Cerebellar nuclear complex (tissue), 1 donor: ENCODE measurements at places on chromosomes 11 and 22.

GRCh38 chr11:33390944-33391892, 134.0 kb downstream of the HIPK3 start:
- no peak for DNase-seq

DNA sequence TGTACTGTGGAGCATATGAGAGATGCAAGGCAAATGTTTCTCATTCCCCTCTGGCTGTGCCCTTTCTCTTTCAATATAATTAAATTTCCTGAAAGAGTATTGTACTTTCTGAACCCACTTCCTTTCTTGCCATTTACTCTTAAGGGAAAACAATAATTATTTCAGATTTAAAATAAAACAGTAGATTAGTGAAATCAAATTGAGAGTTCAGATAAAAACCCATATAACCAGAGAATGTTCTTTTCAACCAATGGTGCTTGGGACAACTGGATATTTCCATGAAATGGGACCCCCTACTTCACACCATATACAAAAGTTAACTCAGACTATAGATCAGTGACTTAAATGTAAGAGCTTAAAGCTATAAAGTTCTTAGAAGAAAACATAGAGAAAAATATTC, 26.1 kb upstream of the DLAT start:
- DNase-seq = no peak

- DNase-seq = no peak
Measured at GRCh38 chr11:46574656-46575055, 19.2 kb downstream of the AMBRA1 start.

GRCh38 chr11:119551420-119552105, 128.6 kb upstream of the THY1 start:
- DNase-seq = no peak

GRCh38 chr11:77140231-77140851, 12.3 kb downstream of the MYO7A start:
- no peak for DNase-seq

DNA sequence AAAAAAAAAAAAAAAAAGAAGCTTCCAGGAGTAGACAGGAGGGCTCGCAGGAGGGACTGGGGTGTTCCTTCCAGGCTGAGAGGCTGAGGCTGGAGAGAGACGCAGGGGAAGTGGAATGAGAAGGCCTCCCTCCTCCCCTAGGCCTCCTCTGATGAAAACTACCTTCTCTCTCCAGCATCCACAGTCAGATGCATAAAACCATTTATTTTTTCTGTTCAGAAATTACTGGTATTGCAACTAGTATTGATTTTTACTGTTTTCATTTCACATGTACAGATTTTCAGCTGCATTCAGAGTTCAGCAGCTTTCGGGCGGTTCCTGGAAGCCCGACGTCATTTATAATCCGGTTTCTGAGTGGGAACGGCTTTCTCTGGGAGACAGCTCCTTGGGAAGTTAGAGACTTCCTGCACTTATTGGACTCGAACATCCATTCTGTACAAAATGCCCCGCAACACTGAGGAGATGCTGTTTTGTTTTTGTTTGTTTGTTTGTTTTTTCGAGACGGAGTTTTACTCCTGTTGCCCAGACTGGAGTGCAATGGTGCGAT, 6.9 kb upstream of the NFAM1 start:
- no peak for DNase-seq

GRCh38 chr22:22593964-22594656, 35.0 kb upstream of the PRAME start:
- no peak for DNase-seq

DNA sequence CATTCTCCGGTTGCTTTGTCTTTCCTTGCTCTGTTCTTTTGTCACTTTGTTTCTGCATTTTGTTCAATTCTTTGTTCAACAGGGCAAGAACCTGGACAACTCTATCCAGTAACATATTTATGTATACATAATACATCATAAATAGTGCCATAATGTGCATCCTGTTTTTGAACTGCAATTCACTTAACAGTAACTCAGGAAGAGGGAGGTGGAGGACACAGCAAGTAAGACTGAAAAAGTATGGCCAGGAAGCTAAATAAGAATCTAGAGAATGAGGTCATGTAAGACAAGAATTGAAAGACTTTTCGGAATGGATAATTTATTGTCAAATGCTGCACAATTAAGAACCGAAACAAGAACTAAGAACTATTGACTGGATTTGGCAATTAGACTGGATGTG, 29.2 kb upstream of the CHORDC1 start:
- DNase-seq = no peak

GRCh38 chr11:7630002-7630401, 43.3 kb downstream of the CYB5R2 start:
- DNase-seq = no peak

- DNase-seq = peak; percentile 32
Measured at GRCh38 chr11:27228232-27228905, 134.6 kb downstream of the CCDC34 start.

GRCh38 chr11:128867277-128867676, at the start of gene KCNJ1:
KCNJ1 (minus strand) TSS chr11:128867296; CDS start chr11:128840243, 27,053 bp downstream.
- DNase-seq = no peak

DNA sequence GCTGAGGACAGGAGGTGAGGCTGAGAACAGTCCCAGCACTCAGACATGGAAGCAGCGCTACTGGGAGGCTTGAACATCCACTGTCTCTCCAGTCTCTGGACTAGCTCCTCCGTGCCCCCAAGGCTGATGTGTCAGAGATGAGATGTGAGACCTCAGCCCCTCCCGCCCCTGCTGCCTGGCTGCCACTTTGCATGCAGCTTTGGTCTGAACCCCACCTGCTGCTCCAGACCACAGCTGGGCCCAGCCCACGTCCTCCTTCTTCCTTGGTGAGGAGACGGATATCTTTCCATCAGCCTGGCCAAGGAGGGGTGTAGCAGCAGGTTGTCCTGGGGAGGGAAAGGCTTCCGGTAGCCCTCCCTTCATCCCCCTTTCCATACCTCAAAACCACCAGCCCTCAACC, 148.0 kb upstream of the B3GAT1 start:
- no peak for DNase-seq

GRCh38 chr11:37525336-37525735, 927.3 kb upstream of the RAG2 start:
- no peak for DNase-seq

- no peak for DNase-seq
Measured at GRCh38 chr22:48366591-48366990, 1461.1 kb downstream of the BRD1 start.

DNA sequence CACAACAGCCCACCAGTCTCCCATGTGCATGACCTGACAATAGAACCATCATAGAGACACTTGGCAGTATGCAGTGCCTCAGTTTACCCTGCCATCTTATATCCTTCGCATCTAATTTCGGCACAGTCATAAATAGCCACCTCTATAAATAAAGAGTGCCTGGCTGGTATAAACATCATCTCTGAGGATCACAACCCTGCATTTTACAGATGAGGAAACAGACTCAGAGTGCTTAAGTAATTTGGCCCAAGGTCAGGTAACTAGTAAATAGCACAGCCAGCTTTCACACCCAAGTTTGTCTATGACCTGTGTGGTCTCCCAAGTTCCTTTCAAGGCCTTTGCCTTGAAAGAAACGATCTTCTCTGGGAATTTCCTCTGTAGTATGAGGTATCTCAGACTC, 44.6 kb downstream of the CYB5R2 start:
- no peak for DNase-seq

DNA sequence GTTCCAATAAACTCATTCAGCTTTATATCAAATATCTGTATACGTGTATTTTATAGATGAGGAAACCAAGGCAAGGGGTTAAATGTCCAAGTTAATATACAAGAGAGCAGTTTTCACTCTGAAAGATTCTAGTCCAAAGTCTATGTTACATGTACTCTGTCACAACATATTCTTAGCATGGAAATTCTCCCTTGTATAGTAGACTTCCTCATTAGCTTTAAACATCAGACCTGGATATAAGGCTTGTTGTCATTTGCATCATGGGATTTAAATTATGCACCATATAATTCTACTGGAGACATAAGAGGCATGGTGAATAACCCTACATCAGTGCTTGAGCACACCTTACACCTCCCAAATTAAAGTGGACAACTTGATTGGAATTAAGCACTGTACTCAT, 681.9 kb upstream of the CCDC179 start:
- no peak for DNase-seq

DNA sequence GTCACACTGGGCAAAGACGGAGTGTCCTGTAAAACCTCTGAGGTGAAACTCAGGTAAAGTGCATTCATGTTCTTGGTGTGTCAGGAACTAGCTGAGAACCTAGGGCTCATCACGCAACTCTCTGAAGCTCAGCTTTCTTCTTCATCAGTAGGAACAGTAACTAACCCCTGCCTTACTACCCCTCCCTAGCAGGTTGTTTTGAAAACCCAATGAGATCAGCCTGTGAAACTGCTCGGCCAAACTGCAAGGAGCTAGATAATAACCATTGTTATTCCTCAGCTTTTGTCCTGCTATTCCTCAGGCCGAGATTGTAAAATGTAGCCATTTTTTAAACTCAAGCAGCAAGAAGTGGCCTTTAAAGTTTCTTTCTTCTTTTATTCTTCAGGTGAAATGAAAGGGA, 9.8 kb upstream of the FJX1 start:
- no peak for DNase-seq

- no peak for DNase-seq
Measured at GRCh38 chr11:46075928-46076327, 45.3 kb downstream of the PHF21A start.

DNA sequence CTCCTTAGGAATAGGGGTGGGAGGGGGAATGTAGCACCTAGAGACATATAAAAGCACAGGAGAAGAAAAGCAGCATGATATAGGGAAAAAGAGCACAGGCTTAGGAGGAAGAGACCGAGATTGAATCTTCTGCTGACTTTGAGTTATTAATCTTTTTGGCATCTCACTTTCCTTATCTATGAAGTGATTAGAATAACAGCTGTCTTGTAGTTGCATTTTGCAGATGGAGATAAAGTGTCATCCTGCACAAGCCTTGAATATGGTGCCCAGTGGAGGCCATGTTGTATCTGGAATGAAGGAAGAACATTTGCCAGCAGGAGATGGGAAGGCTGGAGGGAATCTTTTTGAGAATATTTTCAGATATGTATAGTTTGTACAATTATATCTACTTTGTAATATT, 594.7 kb downstream of the NELL1 start:
- DNase-seq = no peak

- DNase-seq = no peak
Measured at GRCh38 chr11:17752144-17752543, 17.6 kb downstream of the KCNC1 start.

DNA sequence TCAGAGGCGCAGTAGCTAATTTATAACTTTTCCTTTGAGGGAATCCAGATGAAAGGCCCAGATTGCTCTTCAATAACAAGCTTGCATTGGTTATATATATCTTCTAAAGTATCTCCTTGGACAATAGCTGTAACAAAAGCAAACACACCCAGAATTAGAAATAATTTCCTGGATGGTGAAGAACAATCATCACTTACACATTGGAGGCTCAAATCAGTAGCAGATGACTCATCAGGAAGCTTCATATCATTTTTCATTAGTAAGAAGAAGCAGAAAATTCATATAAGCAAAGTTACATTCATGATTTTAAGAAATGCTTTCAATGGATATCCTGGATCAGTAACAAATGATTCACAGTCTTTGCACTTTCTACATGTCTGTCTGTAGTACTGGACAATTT, 173.6 kb upstream of the CCDC90B start:
- no peak for DNase-seq

DNA sequence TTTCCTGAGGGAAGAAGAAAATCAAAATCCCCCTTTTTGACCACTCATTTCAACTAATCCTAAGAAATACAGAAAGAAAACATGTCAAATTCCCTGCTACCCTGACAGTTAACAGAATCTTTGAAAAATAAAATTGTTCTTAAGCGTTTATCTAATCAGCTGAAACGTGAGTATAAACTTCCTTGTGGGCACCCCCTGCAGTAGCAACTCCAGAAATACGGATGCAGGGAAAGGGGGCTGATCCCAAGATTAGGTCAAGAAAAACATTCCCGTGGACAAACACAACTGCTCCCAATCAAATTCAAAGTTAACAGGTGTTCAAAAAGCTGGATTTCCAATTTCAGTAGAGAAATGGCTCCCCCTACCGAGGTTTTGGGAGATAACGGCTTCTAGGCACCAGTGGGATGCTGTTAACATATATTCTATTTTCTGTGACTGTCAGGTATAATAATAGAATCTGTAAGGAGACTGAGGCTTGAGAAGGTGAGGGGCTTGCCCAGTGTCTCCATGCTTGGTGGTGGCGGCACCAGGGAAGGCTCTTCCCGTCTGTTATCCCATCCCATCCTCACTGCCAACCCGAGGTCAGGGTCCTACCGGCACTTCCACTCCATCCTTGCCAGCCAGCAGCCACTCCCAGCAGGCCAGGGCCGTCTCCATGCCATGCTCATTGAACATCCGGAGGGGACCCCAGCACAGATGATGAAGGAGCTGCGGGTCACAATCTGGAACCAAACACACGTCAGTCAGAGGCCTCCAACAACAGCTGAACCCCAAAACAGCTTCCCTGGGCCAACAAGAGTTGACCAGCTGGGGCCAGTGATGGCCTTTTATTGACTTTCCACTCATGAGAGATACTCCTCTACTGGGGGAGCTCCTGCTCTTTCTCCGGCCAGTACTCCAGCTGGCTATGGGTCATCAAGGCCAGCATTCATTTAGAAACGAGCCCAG, 32.0 kb upstream of the SERPIND1 start:
- no peak for DNase-seq

DNA sequence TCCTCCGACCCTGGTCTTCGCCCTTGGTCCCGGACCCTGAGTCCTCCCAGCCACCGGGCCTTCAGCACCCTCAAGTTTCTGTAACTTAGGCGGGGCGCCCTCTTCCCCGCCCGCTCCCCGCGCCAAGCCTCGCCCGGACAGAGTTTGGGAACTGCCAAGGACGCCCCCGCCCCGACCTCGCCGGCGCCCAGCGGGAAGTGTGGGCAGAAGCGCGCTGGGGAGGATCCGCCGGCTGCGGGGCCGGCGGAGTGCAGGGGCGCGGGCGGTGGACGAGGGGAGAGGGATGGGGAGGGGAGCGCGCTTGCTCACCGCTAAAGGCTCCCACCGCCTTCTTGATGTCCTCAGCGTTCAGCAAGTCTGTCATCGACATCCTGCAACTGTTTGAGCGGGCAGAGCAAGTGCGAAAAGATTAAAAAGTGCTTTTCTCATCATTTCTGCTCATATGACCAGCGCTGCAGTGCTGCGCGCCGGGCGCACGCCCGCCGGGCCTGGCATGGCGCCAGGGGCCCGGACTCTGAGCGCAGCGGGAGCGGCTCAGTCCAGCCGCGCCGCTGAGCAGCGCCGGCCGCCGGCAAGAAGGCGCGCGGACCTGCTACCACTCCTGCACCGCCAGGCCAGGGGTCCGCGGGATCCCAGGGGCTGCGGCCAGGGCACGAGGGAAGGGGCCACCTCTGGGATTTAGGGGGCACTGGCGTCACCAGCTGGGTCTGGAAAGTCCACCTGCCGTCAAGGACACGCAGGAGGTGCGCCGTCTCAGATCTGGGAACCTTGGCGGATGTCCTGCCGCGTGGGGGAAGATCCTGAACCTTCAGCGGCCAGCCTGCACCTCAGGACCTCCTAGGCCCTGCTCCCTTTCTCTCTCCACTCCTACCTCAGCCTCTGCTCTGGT, at the start of gene PVALB:
Gene PVALB, minus strand, starts transcription at position 400 of the 889 bp plus-strand sequence. Its CDS starts 30 bp downstream, at position 370.
- DNase-seq = no peak
